MG63 (cell line): ENCODE measurements at places on chromosomes 2 and 18.

- DNase-seq = no peak
These were observed 7.1 kb downstream of the KHK start for GRCh38 chr2:27093430-27094352.

- no peak for DNase-seq
These were observed 50.3 kb downstream of the ARHGAP25 start for GRCh38 chr2:68784915-68785314.

DNA sequence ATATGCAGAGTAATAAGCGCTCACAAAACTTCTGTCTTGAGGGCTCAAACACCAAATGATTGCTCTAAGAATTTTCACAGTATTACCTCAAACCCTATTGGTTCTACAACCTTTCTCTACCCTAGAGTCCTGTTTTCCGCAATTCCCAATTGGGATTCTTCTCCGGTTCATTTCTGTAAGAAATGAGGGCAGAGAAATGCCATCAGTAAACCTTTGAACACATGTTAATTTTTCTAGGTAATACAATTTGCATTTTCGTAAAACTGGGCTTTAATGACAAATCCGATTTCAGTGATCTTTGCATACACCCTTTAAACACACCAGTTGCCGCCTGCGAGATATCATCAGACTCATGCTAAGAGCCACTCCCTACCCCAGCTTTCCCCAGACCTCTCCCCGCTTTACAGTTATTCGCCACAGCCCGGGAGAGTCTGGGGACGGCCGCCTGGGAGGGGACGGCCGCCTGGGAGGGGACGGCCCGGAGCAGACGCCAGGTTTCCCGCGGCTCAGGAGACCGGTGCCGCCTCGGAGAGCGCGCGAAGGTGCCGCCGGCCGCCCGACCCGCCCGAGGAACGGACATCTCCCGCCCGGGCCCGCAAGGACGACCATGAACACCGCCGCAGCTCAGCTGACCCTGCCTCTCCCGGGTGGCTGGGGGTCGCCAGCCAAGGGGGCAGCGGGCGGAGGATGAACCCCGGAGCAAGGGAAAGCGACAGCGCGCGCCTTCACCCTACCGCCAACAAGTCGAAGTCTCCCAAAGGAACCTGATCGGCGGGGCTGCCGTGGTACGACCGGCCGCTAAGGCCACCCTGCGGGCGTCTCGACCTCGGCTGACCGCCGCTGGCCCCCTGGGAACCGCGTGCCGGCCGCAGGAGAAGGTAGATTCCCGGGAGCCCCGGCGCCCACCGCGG, 463 bp downstream of the SMC6 start:
- DNase-seq = peak; percentile 39

- no peak for DNase-seq
These were observed 192.4 kb downstream of the SPAG16 start for GRCh38 chr2:213476641-213477040.

GRCh38 chr2:237445611-237446337, 31.8 kb upstream of the COL6A3 start:
- DNase-seq = no peak
